ENCODE measurements at places on chromosomes 3 and 15.

DNA sequence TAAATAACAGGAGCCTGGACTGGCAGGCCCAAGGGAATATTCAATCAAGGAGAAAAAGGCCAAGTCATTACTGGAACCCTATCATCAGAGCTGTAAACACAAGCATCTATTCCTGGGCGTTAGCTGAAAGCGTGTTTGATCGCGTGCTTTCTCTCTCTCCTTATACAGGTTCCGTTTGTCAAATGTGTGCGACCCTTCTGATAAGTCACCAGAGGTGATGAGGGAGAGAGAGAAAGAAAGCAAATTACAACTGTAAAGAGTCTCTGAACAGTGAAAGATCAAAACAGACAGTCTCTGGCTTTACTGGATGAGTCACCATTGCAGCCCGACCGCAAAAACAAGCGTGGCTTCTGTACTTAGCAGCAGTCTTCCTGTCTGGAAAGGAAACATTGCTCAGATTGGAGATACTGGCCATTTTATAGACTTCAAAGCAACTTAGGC lies 39.5 kb upstream of the TPRG1 start:
- peak; percentile 77 for DNase-seq

DNA sequence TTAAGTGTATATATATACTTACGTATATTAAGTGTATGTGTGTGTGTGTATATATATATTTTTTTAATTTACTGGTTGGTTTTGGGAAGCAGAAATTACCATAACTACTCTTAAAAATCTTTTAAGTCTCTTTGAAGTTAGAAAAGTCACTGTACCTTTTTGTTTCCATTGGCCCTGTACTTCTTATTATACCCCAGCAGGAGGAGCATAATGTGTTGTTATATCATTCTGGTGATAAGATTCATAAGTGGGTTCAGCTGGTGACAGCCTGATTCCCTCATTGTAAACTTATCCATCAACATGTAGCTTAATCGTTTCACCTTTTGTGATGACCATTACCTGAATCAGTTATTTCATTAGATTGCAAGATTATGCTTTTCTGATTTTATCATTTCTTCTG lies 30.8 kb downstream of the MLH1 start:
- DNase-seq = no peak

DNA sequence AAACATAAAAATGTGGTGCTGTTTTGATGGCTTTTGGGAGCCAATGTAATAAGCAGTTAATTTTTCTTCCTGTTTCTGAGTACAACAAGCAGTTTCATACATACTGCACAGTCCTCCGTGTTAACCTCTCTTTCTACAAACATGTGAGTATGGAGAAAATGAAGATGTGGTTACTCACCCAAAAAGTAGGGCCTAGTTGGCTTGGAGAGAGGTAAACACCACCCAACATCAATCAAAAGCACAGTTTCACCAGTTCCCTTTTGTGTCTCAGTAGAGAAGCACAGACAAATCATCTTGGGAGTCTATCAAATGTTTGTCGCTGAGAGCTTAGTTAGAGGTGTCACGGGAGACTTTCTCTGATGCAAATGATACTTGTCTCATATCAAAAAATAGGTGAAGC lies 320.2 kb downstream of the UNC13C start:
- no peak for DNase-seq

- no peak for DNase-seq
These were observed 72.2 kb downstream of the TOP2B start for GRCh38 chr3:25592510-25592968.

Measured in activated gamma-delta T cell treated with Interleukin-2 at 50 U/mL for 16 hours (primary cell).